ENCODE measurements at places on chromosomes 12 and 14.

- no peak for DNase-seq
These were observed 60.4 kb upstream of the SEL1L start for GRCh38 chr14:81594012-81594411.

GRCh38 chr14:54785136-54785777 lies 117.4 kb downstream of the GCH1 start:
- no peak for DNase-seq

- no peak for DNase-seq
These were observed 476.3 kb upstream of the STXBP6 start for GRCh38 chr14:25526290-25526689.

DNA sequence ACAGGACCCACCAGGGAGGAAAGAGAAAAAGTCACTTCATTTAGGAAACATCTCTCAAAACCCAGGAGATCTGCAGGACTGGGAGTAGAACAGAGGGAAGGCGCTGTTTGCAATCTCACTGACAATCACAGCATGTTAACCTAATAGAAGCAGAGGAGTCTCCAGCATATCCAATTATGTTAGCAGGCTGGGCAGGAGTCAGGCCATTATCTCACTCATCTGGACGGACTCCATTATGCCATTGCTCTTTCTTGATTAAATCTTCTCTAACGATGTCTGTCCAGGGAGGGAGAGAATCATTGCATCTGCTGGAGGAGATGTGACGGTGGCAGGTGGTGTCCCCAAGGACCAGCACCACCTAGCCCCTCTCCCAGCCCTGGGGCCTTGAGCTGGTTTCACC lies 203.8 kb upstream of the SFSWAP start:
- no peak for DNase-seq

DNA sequence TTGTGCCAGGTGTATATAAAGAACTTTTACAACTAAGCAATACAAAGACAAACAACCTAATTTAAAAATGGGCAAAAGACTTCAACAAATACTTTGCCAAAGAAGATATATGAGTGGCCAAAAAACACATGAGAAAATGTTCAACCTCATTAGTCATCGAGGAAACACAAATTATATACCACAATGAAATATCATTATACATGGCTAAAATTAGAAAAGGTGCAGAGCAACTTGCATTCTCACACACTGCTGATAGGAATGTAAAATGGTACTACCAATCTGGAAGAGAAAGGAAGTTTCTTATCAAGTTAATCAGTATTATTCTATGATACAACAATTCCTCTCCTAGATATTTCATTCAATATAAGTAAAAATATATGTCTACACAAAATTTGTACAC lies 131.6 kb upstream of the FRMD6 start:
- DNase-seq, result no peak

GRCh38 chr14:22391908-22392565 lies 197.0 kb downstream of the DAD1 start:
- peak; percentile 63 for DNase-seq

- DNase-seq, result no peak
These were observed 163.7 kb downstream of the BMP4 start for GRCh38 chr14:53792909-53793308.

DNA sequence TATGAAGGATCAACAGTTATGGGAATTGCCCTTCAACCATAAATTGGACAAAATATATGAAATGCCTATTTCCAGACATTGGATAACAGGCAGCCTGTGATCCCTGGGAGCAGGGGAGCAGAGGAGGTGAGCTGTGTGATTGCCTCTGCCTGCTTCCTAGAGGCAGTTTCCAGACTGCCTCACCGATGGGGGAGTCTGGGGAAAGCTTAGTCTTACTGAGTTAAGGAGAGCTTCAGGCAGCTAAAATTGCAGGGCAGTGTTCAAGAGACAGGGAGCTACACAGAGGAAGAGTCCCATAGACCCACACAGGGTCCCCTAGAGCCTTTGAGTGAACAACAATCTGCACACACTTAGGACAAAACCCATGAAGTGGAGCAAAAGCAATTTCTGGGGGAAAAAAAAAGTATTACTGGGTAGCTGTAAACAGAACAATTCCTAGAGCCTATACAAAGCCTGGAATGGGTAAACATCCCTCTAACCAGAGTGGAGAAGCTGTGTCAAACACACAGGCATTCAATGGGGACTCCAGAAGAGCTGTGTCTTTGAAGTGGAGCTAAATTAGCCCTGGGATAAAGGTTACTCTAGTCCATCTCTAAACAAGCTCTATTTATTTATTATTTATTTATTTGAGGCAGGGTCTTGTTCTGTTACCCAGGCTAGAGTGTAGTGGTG lies 48.3 kb upstream of the ACTN1 start:
- DNase-seq, result no peak

DNA sequence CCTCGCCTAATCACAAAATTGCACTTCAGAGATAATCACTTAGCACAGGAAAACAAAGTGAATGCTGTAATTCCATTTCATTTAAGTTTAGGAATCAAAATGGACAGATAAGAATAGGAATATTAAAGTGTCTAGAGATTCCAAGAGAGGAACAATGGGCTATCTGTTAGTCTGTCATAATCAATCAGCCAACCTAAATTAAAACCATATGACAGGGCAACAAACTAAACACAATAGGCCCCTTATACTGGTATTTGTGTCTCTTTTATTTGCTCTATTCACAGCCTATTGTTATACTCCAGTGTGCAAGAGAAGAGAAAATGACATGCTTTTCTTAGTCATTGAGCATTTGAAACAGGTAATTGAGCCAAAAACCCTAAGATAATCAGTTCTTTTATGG lies 259.4 kb downstream of the PRKD1 start:
- no peak for DNase-seq

- DNase-seq, result no peak
These were observed 223.0 kb downstream of the PTPRO start for GRCh38 chr12:15545334-15545733.

- DNase-seq, result no peak
These were observed 6.8 kb downstream of the PRPH start for GRCh38 chr12:49301760-49302159.

DNA sequence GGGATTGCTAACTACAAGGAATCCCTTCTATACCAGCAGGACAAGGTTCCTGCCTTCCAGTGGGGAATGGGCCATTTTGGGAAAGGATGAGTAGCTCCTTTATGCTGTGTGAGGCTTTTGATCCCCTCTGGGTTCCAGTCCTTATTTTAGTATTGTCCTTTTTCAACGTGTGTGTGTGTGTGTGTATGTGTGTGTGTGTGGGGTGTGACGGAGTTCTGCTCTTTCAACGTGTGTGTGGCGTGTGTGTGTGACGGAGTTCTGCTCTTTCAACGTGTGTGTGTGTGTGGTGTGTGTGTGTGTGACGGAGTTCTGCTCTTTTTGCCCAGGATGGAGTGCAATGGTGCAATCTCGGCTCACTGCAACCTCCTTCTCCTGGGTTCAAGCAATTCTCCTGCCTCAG lies 27.4 kb downstream of the RAB35 start:
- DNase-seq, result no peak

GRCh38 chr12:103207936-103208335 lies 250.5 kb downstream of the ASCL1 start:
- DNase-seq, result no peak

Measured in non-pigmented ciliary epithelial cell (primary cell).